ENCODE measurements at places on chromosomes 7 and 10. TPM values are rescaled to one million over a fixed set of nuclear protein-coding genes. Genes with fewer than 3 reads are reported as not detected.

- no peak for DNase-seq
Observed at GRCh38 chr7:110718503-110719205, 372.3 kb upstream of the LRRN3 start.

UPK3B gene
- total RNA-seq: not detected

GRCh38 chr10:101047961-101048892, 13.6 kb upstream of the KAZALD1 start:
- no peak for DNase-seq

DNA sequence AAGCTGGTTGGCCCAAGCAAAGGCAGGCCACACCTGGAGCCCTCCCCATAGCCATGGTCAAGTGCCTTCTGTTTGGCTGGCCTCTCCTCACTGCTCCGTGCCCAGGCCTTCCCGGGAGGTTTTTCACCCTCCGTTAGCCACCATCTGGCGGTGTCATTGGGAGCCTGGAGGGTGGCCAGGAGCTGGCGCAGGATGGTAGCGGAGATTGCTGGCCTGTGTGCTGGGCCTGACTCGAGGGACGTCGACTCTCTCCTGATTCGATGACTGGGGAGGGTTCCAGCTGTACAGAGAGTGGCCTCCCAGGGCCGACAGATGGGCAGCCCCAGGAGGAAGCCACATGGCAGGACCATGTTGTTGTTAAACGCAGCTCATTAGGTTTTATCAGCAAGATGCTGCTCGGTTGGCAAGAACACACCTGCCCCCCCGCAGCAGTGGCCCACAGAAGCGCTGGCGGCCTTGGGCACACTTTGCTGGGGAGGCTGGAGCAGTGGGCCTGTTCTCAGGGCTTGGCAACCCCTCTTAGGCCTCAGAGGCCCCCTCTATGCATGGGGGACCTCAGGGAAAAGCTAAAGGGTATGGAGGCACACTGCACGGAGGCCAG, 64.0 kb upstream of the CACUL1 start:
- DNase-seq: no peak

DNA sequence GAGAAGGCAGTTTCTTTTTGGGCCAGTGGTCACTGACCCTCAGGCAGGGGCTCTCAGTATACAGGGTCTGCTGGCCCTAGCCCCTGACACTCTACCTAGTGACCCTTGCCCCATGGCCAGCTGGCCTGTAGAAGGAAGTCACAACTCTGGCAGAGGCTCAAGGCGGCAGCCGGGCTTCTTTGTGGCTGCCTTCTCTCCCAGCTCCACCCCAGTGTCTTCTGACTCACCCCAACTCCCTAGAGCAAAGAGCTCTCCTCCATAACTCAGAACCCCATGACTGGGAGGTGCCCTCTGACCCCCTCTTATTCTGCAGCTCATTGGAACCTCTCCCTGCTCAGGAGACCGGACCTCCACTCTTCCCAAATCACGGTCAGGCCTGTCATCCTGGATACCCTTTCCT, 358.2 kb downstream of the FGFR2 start:
- no peak for DNase-seq

DNA sequence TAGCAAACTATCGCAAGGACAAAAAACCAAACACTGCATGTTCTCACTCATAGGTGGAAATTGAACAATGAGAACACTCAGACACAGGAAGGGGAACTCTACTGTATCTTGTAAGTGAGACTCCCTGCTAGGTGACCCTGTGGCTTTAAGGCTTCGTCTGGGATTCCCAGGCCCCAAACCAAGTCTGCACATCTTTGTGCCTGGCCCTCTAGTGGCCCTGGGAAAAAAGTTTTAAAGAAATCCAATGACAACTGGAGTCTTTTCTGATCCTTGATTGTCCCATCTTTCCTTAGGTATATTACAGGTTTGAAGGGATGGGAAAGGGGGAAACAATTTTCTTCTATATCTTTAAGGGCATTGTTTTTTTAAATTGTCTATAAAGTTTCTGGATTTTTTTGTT, 10.6 kb upstream of the LIPM start:
- peak; percentile 9 for DNase-seq

DNA sequence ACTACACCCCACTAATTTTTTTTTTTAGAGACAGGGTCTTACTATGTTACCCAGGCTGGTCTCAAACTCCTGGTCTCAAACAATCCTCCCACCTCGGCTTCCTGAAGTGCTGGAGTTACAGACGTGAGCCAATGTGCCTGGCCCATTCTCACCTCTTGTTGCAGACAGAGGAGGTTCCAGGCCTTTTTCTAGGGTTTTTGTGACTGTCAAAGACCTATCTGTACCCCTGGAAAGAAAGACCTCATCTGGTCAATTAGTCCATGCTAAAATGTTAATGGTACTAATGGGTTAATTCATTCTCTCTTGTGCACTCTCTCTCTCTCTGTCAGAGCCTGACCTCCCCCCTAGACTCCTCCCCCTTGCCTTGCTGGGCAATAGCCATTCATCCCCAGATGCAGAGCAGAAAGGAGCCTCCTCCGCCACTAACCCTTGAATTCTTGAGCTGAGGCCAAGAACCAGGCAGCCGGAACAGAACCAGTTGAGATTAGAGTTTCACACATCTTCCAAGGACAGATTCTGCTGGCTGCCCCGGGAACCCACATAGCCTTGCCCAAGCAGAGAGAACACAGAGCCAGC, 209.7 kb downstream of the SKIDA1 start:
- no peak for DNase-seq

DNA sequence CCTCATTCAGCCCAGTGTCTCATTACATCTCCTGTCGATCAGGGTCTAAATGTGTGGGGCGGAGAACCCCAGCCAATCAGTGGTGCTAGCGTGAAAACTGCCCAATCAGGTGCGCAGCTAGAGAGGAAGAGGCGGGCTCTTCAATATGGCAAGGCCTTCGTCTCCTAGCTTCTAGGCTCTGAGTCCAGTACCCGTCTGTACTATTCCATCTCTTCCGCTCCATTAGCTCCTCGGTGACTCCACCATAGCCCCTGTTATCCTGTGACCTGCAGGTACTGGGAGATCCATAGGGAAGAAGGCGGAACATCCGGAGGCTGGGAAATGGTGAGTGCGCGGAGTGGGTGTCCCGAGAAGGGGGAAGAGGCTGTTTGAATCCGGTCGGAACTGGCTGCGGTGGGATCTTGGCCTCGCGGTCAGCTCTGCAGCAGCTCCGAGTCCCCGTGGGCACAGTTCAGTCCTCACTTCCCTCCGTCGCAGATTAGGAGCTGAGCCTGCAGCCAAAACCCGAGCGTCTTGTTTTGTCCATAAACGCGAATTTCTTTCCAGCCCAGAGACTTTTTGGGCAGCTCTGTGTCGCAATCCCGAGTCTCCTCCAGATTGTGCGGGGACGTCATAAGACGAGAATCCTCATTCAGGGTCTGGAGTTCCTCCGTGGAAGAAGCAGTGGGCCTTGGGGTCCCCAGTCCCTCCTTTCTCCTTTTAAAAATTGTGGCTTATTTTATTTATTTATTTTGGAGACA, at the start of gene ZNF727:
Gene ZNF727 (plus strand): TSS at position 134 of the 740 bp plus-strand sequence. CDS start 188 bp downstream, at position 322.
- no peak for DNase-seq

DNA sequence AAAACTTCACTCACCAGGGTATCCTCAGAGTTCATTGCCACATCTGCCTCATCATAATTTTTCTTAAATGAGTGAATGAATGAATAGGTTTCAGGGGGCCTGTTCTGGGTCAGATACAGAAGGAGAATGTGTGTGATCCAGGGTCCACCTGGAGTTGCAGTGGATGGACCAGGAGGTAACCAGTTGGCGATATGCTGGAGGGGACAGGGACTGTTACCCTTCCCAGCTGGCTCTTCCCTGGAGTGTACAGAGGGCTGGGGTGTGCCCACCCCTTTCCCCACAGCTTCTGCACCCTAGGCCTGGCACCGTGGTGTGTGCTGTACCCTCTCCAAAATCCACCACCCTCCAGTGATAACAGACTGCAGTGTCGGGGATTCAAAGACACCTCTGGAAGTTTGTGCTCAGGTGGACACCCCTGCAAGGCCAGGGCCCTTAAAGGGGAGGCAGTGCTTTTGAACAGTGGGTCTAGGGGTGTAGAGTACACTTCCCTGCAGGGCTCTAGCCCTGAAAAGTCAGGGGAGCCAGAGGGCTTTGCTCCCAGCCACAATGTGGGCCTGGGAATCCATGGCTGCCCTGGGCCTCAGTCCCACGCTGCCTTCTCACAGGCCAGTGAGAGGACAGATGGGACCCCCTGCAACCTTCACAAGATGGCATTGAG, 134.4 kb upstream of the UNC5B start:
- DNase-seq: no peak

WDFY4 gene
- 0.90 TPM for total RNA-seq

NPTX2 gene
- total RNA-seq: 0.18 TPM
